Neural crest cell (in vitro differentiated cells): ENCODE measurements at places on chromosomes 12 and 14. TPM values are rescaled to one million over a fixed set of nuclear protein-coding genes. Genes with fewer than 3 reads are reported as not detected.

GRCh38 chr14:32938719-32939253 lies at the start of gene NPAS3:
Gene NPAS3 (plus strand): TSS chr14:32938879.
- peak within 1 kb of the TSS; percentile 97 for H3K4me3 ChIP-seq
- peak within 1 kb of the TSS; percentile 98 for H3K27ac ChIP-seq
- H3K27me3 ChIP-seq = peaks cover 14% of the 10 kb centered on the region
- DNase-seq = no peak
- H3K36me3 ChIP-seq = no peaks in the 10 kb centered on the region

GRCh38 chr14:43438056-43438455 lies 1069.0 kb downstream of the FSCB start:
- DNase-seq = no peak
- no peaks in the 10 kb centered on the region for H3K4me1 ChIP-seq
- no peaks in the 10 kb centered on the region for H3K36me3 ChIP-seq
- no peak overlapping the region for H3K4me3 ChIP-seq
- H3K27me3 ChIP-seq = no peaks in the 10 kb centered on the region

DNA sequence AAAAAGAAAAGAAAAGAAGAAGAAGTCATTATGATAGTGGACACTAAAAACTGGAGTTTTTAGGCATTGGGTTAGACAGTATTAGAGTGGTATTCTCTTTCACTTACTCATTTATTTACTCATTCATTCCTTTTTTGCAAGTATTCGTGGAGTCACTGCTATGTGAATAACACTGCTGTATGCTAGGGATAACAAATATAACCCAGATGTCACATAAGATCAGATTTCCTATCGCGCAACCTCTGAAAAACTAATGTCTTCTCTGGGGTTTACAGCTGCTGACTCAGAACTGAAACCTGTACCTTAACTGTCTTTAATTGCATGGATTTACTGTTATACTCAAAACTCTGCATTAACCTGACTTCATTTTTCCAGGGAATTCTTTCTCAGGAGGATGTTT lies 353.7 kb downstream of the LRIG3 start:
- no peak overlapping the region for H3K27ac ChIP-seq
- no peak for DNase-seq
- no peak overlapping the region for H3K4me3 ChIP-seq
- no peaks in the 10 kb centered on the region for H3K36me3 ChIP-seq
- no peaks in the 10 kb centered on the region for H3K27me3 ChIP-seq
- no peaks in the 10 kb centered on the region for H3K4me1 ChIP-seq

DNA sequence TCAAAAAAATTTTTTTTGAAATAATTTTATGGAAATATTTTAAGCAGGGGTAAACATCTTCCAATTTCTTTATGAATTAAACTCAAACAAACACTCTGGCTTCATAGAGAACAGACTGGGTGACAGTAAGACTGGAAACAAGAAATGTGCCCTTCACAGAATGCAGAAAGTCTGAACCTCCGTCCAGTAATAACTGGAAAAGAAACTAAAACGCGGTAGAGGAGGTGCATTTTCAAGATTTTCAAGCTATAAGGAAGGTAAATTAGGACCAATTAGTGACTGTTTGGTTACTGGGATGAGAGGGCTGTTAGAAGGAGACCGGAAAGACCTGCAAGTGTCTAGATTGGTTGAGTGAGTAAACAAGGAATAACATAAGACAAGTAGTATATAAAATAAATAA lies 245.7 kb downstream of the CEP128 start:
- no peak for DNase-seq
- H3K36me3 ChIP-seq = peaks cover 9% of the 10 kb centered on the region
- H3K27me3 ChIP-seq = no peaks in the 10 kb centered on the region

DNA sequence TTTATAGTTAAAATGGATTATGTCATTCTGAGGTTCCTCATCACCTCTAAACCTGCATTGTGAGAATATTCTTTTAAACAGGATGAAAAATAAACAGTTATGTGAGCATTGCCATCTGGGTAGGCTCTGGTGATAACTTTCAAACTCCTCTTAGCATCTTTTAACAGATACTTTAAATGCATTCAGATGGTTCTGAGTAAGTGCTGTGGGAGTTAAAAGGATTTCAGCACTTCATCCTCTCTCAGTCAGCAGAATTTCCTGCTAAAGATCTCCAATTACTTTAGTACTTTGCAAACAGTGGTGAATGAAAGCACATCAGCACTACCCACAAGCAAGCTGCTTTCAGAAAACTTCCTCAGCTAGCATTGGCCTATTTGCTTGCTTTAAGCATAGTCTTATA lies 59.3 kb upstream of the TMTC1 start:
- H3K36me3 ChIP-seq = peaks cover 6% of the 10 kb centered on the region
- no peak overlapping the region for H3K4me3 ChIP-seq
- no peak overlapping the region for H3K27ac ChIP-seq
- no peak for DNase-seq
- H3K4me1 ChIP-seq = no peaks in the 10 kb centered on the region

DNA sequence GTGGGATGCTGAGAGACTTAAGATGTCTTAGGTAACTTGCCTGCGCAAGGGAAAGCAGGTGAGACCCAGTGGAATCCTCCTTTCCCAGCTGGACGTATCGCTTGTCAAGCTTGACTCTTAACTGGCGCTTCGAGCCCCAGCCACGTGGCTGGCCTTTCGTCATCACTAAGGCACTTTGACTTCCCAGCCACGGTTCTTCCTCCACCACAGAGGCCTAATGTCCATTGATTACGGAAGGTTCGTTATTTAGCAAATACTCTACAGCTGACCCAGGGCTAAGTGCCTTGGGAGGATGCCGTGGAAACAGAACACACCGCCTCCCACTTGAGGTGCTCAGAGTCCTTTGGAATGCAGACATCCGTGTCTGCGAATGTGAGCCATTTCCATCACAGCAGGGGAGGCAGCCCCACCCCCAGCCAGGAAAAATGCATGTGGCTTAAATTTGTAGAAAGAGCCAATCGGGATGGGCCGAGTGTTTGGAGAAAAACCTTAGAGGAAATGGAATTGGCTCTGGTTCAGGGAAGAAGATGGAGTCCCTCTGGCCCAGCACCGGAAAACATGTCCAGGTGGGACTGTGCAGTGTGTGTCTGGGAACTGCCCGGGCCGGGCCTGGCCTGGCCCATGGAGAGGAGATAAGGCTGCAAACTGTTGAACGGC lies 115.7 kb downstream of the PLXNC1 start:
- H3K4me1 ChIP-seq = peaks cover 27% of the 10 kb centered on the region
- no peak overlapping the region for H3K27ac ChIP-seq
- H3K4me3 ChIP-seq = no peak overlapping the region
- H3K27me3 ChIP-seq = no peaks in the 10 kb centered on the region
- peaks cover 17% of the 10 kb centered on the region for H3K36me3 ChIP-seq

DNA sequence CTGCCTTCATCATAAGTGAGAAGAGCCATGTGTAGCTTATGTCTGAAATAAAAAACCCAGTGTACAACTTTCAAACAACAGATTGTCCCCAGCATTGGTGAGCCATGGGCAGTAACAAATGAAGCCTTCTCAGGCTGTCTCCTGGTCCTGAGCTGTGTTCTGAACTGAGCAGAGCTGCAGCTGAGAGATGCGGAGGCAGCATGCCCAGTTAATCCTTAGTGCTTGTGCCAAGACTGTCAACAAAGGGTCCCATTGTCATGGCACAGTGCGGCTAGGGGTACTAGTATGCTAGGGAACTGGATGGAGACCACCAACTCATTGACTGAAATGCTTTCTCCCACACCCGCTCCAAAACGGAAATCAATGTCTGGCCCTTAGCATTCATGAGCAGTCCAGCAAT lies 154.3 kb downstream of the RMST start:
- no peak overlapping the region for H3K27ac ChIP-seq
- no peak overlapping the region for H3K4me3 ChIP-seq
- H3K27me3 ChIP-seq = no peaks in the 10 kb centered on the region

DNA sequence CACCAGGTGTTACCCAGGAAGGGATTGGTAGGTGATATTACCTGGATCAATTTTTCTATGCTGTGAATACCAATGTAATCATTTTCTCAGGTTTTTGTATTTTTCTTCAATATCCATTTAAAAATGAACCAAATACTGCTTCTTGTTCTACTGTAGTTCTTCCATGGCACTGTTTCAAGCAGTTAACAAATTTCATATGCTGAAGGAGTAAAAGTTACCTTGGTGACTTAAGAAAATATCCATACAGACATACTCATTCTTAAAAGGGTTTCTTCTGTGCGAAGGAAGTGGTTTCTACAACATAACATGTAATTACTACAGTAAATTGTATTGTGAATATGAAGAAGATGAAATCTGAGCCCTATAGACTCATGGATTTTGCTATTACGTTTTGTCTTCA lies 222.5 kb downstream of the TMEM117 start:
- H3K4me1 ChIP-seq = peaks cover under 1% of the 10 kb centered on the region
- no peaks in the 10 kb centered on the region for H3K36me3 ChIP-seq
- H3K27ac ChIP-seq = no peak overlapping the region
- no peaks in the 10 kb centered on the region for H3K27me3 ChIP-seq
- DNase-seq = no peak
- no peak overlapping the region for H3K4me3 ChIP-seq

GRCh38 chr12:42695490-42695995 lies 106.0 kb upstream of the PRICKLE1 start:
- no peaks in the 10 kb centered on the region for H3K27me3 ChIP-seq
- H3K4me3 ChIP-seq = no peak overlapping the region
- DNase-seq = no peak
- H3K4me1 ChIP-seq = no peaks in the 10 kb centered on the region
- no peaks in the 10 kb centered on the region for H3K36me3 ChIP-seq

FAM186B gene
- total RNA-seq = 0.28 TPM in 1 of 2 replicates, not detected in the other

DCAF4 gene
- 9.5 and 10.6 TPM in 2 replicates for total RNA-seq

PROX2 gene
- not detected in 2 replicates for total RNA-seq

TMEM119 gene
- total RNA-seq = 0.72 and 1.0 TPM in 2 replicates

KLRC2 gene
- total RNA-seq = not detected in 2 replicates
